Cerebellum (tissue), 4 donors: ENCODE measurements at places on chromosomes 5 and 9. TPM values are rescaled to one million over a fixed set of nuclear protein-coding genes. Genes with fewer than 3 reads are reported as not detected.

DNA sequence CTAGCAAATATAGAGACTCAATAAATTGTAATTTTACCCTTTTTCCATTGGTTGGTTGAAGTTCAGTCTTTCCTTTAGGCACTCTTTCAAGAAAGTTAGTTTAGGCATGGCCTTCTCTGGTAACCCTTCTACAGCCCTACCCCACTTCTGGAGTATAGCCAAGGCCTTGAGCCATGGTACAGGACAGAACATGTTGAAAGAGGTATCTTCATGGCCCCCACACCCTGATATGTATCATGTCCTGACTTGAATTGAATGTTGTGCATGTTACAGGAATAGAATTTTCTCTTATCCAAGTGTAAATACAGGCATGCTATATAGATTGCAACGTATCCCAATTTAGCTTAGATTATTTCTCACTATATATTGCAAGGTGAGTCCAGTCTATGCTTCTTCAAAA lies 175.6 kb downstream of the CD180 start:
- DNase-seq, result no peak

DNA sequence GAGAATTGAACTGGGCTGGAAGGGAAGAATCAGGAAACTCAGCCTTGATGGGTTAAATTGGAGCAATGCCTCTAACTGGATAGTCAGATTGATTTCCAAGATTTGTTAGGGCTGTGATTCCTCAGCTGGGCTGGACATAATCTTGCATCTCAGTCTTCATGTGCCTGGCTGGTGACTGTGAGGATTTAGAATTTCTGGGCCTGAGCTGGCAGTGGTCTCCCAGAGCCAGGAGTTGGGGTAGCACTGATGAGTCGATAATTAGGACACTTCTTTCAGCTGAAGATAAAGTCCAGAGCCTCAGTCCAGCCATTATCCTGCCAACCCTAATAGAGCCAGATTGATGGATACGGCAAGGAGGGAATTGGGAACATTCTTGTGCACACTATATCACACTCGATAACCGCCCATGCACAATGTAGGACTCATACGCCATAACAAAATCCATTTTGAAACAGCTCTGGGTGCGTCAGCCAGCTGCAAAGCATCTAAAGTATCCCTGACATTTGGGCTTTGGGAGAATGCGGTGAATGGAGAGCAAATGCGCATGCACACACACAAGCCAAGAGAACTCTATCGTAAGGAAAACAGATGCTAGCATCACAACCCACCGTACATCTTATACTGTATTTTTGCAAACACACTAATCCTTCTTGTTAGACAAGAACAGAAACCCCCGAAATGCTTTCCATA lies 405.1 kb upstream of the KLF4 start:
- DNase-seq, result no peak

DNA sequence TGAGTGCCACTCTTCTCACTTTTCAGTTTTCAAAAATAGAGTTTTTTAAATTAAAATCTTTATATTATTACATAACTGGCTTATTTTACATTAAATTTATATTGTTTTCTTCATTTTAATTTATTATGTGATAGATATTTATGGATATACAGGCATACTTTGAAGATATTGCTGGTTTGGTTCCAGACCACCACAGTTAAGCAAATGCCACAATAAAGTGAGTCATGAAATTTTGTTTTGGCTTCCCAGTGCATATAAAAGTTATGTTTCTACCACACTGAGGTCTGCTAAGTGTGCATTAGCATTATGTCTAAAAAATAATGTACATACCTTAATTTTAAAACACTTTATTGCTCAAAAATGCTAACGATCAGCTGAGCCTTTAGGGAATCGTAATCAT lies 47.4 kb downstream of the NDUFS4 start:
- no peak for DNase-seq

STC2 gene
- total RNA-seq, result 0.64 TPM
